ENCODE measurements at places on chromosomes 7 and 10.

DNA sequence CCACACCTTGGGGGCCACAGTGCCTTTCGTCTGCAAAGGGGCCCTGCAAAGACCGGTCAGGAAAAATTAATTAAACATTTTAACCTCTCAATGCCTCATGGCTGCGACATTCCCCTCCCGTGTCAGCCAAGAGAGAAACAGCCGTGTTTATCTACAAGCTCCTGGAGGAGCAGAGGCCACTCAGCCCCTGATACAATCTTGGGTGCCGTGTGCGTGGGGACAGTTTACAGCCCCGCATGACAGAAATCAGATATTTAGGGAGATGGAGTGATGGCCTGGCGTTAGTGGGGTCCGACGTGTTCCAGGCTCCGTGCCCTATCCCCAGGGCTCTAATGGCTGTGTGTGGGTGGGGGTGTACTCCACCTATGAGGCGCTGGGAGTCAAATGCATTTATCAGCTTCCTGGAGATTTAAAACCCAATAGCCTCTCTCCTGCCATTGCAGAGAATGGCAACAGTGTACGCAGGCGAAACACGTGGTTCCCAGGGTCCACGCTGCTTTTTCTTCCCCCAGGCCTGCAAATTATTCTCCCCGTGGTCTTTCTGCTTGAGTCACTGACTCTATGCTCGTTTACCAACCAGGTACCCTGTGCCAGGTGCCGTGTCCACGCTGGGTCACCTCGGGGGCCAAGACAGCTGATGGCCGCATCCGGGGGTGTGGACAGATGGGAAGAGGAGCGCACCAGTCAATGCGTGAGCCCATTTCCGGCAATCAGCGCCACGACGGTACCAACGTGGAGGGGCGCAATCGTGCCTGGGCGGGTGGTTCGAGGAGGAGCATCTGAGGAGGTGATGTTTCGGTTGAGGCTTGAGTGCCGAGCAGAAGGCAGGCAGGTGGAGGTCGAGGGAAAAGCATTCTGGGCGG is 26.6 kb upstream of the PSMG3 start:
- DNase-seq, result no peak

GRCh38 chr10:88113657-88114272 is 250.3 kb downstream of the PTEN start:
- no peak for DNase-seq

GRCh38 chr10:50501924-50502452 is 121.8 kb downstream of the SGMS1 start:
- DNase-seq, result no peak

DNA sequence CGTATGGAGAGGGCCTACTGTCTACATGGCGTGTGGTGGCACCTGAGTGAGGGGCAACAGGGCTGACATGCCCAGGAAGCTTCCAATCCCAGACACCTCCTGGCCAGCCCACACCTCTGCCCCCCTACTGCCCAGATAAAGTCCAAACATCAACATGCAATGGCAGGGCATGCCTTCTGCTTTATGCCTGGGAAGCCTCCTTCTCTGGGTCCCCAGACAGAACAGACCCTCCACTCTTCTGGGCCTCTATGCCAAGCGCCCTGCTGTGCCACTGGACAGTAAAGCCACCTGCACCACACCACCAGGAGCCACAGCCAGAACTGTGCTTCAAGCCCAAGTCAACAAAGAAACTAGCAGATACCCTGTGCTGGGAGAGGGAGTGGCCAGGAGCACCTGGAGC is 12.5 kb downstream of the TMEM72 start:
- DNase-seq, result no peak

DNA sequence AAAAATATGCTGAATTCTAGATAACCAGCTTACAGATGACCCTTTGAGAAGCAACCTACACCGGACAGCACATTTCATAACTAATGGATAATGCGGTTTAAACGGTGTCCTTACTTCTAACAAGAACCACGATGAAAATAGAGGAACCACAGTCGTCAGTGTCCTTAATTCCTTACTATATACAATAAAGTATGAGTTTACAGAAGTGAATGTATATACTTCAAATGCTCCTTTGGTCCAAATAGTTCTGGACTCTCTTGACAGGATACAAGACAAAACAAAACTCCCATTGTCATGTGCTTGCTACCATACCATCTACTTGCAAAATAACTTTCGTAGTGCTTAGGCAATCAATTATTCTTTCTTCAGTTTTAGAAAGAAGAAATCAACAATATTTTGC is 2.4 kb downstream of the NAMPT start:
- no peak for DNase-seq

- DNase-seq, result no peak
Measured at GRCh38 chr7:80707318-80707717, 68.9 kb downstream of the CD36 start.

GRCh38 chr10:113897693-113898618 is 43.5 kb downstream of the NHLRC2 start:
- no peak for DNase-seq

DNA sequence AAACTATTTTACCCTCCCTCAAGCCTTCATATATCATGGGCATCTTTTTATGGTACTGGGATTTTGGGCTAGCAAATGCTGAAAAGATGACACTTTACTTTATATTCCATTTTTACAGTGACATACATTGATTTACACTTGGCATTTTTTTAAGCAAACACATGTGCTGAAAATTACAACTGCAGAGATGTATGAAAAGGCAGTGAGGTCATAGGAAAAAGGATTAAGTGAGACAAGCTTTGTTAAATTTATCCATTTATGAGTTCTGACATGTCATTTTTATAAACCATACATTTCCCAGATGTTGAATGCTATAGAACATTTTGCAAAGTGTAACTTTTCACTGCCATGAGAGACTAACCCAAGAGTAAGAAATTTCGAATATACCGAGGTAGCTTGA is 68.8 kb upstream of the RSU1 start:
- no peak for DNase-seq

DNA sequence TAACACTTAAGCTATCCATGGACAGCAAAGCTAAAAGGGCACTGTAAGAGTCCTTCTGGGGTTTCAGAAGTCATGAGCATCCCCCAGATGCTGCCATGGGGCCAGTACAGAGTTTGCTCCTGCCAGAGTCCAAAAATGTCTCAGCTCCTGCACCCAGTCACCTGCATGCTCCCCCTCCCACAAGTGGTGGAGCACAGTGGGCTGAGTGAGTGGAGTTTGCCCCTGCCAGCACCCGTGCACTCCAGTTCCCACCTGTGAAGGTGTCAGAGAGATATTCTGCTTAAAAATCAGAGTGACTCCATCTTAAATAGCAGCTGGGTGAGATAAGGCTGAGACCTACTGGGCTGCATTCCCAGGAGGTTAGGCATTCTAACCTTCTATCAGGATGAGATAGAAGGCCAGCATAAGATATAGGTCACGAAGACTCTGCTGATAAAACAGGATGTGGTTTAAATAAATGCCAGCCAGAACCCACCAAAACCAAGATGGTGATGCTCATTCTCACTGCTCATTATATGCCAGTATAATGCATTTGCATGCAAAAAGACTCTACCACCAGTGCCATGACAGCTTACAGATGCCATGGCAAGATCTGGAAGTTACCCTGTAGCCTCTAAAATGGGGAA is 140.1 kb upstream of the ZNF92 start:
- no peak for DNase-seq

- DNase-seq, result peak; percentile 77
Measured at GRCh38 chr10:60099998-60100747, 193.8 kb upstream of the CCDC6 start.

DNA sequence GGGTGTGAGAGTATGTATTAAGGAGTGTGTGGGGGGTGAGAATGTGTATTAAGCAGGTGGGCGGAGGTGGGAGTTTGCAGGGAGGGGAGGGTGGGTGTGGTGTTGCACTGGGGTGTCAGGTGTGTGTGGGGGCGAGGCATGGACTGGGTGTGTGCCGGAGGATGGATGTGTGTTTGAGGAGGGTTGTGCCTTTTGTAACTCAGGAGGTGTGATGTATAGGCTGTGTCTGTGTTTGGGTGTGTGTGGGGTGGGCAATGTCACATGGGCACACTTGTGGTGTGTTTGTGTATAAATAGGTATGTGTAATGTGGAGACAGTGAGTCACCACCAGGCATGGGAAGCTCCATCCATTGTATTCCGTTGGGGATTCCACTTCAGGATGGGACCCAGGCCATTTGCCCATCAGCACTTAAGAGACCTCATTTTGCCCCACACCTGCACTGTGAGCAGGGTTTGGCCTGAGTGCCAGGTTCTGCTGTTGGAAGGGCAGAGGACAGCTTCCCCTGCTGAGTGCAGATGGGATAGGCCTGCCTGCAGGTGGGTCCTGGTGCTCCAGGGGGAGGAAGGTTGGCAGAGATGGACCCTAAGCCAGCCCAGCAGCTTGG is 5.8 kb downstream of the UNC5B start:
- DNase-seq, result no peak

DNA sequence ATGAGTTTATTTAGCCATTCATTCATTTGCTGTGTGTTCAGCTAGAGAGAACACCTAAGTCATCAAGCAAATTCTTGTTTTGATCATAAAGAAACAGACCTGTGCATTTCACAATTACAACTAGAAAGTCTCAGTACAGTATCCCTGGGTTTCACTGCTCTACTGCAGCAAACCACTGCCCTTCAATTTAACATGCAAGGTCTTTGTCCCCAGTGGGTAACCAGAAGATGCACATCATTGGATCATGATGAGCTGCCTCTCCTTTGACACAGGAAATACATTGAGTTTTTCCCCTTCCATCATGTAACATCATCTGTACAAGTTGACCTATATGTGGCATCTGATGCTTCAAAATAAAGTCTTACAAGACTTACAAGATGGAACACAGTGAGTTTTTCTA is 70.5 kb upstream of the MRLN start:
- no peak for DNase-seq

DNA sequence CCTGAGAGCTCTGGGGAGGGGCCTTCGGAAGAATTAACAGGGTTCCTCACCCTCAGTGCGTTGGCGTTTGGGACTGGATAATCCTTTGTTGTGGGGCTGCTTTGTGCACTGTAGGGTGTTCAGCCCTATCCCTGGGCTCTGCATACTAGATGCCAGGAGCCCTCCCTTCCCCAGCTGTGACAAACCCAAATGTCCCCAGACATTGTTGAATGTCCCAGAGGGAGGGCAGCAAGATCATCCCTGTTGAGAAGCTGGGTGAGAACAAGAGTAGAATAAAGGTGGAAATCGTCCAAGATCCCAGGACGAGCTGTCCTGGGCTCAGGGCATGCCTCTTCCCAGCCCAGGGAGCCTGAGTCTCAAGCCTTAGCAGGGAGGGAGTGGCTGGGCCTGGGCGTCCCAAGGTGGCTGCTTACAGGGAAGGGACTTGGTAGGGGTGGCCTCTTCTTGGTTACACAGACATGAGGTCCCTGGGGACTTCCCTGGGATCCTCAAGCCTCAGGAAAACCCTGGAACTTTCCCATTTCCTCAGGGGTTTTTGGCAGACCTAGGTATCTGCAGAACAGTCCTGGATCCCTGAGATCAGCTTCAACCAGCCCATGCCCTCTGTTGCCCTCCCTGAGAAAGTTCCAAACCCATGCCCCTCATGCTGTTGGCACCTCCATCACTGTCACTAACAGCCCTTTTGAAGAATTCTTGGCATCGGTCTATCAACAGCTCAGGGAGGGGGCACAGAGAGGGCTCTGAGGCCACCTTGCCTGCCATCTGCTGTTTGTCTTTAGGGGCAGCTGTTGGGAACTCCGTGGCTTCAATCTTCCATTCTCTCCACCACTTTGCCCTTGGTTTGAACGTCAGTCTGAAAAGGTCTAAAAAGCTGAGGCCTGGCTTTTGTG is 53.7 kb downstream of the GOLGA7B start:
- no peak for DNase-seq

DNA sequence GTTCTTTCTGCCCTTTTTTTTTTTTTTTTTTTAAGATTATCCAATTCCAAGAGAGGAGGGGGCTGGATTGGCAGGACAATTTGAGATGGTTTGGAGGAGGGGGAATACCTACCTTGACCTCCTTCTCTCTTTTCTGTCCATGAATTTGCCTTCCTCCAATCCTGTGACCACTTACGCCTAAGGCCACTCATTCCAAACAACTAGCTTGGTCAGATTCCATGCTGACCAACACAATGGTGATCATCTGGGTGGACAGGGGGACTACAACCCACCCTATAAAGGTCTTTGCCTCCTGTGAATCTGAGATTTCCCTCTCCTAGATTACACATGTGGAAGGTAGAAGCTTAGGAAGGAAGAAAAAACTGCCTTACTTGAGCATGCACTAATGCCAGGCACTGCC is 2.3 kb upstream of the LDB1 start:
- no peak for DNase-seq

GRCh38 chr10:110413049-110413783 is 84.5 kb upstream of the DUSP5 start:
- DNase-seq, result peak; percentile 91

GRCh38 chr7:1046722-1047679 is 2.7 kb downstream of the GPR146 start:
- DNase-seq, result no peak

DNA sequence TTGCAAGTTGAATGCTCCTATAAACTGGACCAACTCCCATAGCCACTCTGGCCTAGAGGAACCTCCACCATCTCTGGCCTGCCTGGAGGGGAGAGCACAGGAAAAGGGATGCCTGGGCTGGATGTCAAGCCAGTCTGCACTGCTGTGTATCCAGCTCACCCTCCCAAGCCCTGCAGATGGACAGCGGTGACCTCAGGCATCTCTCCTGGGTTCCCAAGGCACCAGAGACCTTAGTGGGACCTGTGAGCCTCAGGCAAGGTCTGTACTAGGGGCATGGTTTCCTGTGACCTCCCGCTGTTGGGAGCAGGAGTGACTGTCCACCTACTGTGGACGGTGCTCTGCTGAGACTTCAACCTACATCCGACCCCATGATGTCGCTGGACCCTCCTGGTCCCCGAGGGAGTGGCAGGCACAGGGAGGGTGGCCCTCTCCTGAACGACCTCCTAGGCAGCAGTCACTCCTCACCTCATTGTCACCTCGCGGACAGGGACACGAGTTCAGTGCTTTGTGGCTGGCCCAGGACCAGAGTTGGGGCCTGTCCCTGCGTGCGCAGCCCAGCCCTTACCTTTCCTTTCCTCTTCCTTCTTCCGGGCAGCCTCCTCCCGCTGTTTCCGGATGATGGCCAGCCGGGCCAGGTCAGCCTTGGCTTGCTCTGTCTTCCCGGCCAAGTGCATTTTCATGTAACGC is 11.0 kb downstream of the PDAP1 start:
- DNase-seq, result no peak

GRCh38 chr10:62095181-62096122 is 173.2 kb downstream of the RTKN2 start:
- peak; percentile 48 for DNase-seq

DNA sequence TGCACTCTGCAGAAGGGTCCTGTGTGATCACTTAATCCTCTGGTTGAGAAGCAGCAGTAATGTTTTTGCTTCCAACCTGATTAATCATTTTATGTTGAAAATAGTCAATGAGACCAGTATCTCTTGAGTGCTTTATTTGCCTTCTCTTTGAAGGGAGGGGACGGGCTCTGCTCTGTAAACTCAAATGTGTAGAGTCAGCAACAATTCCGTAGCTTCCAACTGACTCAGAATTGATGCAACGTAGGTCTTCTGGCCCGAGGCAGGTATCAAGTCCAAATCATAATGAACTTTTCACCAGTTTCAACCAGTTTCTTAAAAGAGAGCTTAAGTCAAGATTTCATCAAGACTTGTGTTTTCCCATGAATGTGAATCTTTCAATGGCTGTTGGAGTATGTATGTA is 26.3 kb downstream of the GUSB start:
- DNase-seq, result no peak

Data from astrocyte of the cerebellum (primary cell).